ENCODE measurements at places on chromosomes 11 and 22.

DNA sequence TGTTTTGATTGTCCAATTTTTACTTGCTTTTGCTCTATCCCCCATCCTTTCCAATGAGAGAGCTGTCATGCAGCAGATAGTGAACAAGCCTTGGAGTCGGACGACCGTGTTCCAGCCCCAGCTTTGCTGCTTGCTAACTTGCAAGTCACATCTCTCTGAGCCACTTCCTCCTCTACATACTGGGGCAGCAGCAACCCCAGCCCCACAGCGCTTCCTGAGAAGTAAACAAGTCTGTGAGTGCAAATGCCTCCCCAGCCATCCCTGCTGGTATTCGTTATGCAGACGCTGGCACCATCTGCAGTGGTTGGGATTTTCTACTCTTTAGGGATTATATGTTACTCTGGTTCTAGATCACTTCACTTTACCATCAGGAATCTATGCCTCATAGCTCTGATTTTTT lies 35.0 kb downstream of the TPBGL start:
- no peak for DNase-seq

DNA sequence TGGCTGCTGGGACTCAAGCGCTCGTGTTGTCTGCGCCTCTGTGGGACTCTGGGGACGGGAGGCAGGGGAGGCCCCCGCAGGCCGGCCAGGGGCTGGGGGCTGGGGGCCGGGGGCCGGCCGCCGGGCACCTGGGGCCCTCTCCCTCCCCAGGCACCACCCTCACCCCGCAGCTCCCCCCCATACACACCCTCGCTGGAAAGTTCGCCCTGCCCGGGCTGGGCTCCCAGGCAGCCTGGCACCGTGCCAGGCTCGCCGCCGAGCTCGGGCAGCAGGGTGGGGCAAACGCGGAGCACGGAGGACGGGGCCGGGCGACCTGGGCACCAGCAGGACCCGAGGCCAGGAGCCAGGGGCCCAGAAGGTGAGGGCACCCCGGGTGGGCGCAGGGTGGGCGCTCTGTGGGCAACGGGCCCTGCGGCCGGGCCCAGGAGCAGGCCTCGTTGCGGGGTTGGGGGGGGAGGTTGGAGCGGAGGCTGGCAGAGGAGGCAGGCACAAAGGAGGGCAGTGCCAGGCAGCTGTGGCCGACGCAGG lies 76.7 kb upstream of the WNT7B start:
- DNase-seq, result no peak

- DNase-seq, result no peak
Observed at GRCh38 chr11:24253237-24253760, 243.6 kb upstream of the LUZP2 start.

DNA sequence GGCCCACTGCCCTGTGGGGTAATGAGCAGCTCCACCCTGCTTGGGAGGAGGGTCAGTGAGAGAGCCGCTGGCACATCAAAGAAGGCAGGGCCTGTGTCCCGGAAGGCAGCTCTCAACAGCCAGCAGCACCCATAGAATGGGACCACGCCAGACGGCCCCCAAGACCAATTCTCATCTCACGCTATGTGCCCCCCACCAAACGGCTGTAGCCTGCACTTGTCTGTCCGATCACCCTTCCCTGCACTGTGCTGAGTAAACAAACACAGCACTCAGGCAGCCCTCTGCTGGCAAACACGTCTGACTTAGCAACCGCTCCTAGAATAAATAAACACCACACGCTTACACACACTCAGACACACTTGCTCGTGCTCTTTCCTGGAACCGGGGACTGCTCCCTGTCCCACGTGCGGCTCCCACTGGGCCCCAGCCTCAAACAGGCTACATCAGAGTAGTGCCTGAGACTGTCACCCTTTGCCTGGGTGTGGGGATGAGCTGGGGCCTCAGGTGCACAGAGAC lies 53.2 kb upstream of the CDON start:
- peak; percentile 79 for DNase-seq

DNA sequence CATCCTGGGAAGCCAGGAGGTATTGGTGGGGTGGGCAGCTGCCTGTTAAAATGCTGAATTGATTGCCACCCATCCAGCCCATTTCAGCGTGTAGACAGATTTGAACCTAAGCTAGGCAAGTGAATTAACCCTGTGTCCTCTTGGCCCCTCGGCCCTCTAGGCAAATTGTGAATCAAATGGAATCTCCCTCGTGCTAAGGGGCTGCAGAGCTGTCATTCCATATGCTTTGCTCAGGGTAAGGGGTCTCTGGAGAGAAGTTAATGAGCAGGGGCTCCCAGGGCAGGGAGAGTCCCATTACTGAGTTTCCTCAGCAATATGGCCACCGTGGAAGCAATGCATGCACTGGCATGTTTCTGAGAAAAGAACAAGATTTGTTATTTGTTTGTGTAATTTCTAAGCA lies 117.7 kb upstream of the RCN1 start:
- no peak for DNase-seq

DNA sequence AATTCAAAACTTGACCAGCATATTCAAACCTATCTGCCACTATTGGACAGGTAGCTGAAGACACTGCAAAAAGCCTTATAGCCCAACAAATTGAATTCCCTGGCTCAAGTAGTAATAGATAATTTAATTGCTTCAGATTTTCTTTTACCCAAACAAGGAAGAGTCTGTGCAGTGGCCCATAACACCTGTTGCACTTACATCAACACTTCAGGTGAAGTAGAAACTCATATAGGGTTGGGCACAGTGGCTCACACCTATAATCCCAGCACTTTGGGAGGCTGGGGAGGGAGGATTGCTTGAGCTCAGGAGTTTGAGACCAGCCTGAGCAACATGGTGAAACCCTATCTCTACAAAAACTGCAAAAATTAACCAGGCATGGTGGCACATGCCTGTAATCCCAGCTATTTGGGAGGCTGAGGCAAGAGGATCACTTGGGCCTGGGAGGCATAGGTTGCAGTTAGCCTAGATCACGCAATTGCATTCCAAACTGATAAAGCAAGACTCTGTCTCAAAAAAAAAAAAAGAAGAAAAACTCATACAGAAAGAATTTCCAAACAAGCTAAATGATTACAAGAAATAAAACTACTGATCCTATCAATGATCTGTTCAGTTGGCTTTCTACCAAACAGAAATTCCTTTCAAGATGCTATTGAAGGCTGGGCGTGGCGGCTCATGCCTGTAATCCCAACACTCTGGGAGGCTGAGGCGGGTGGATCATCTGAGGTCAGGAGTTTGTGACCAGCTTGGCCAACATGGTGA lies 9.5 kb downstream of the FOLR3 start:
- DNase-seq, result peak; percentile 2

GRCh38 chr11:69598147-69598546 lies 42.8 kb upstream of the CCND1 start:
- no peak for DNase-seq

- no peak for DNase-seq
Observed at GRCh38 chr11:131658414-131658813, 288.0 kb downstream of the NTM start.

DNA sequence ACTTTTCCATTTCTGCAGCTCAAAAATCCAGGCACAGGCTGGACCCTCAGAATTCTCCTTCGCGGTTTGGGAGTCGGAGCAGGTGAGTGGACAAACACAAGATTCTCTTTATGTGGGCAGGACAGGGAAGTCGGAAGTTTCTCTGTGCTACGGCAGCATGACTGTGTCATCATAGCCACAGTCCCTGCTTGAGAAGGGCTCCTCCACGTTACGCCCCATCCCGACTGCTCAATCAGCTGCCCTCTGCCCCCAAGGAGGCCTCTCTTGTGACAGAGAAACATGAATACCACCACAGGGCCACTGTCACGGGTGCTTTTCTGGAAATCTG lies 89.0 kb upstream of the SHISAL1 start:
- DNase-seq, result no peak

- DNase-seq, result no peak
Observed at GRCh38 chr11:113577356-113578032, 102.3 kb upstream of the DRD2 start.

DNA sequence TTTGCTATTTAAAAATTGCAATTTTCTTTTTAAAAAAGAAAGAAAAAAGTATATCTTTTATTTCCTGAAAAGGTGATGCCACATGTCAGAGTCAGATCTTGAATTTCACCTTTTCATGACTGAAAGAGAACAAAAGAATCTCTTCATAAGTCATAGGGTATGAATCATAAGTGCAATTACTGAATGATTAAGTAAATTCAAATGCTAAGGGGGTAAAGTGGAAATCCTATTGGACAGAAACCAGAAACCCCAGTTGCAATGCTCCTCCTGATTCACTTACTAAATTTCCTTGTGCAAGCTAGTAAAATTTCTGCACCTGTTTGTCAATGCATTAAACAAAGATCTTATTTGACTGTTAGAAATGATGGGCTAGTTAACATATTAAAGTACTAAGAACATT lies 8.2 kb upstream of the PRRG4 start:
- no peak for DNase-seq

GRCh38 chr22:48881326-48881980 lies 946.2 kb downstream of the BRD1 start:
- DNase-seq, result no peak

DNA sequence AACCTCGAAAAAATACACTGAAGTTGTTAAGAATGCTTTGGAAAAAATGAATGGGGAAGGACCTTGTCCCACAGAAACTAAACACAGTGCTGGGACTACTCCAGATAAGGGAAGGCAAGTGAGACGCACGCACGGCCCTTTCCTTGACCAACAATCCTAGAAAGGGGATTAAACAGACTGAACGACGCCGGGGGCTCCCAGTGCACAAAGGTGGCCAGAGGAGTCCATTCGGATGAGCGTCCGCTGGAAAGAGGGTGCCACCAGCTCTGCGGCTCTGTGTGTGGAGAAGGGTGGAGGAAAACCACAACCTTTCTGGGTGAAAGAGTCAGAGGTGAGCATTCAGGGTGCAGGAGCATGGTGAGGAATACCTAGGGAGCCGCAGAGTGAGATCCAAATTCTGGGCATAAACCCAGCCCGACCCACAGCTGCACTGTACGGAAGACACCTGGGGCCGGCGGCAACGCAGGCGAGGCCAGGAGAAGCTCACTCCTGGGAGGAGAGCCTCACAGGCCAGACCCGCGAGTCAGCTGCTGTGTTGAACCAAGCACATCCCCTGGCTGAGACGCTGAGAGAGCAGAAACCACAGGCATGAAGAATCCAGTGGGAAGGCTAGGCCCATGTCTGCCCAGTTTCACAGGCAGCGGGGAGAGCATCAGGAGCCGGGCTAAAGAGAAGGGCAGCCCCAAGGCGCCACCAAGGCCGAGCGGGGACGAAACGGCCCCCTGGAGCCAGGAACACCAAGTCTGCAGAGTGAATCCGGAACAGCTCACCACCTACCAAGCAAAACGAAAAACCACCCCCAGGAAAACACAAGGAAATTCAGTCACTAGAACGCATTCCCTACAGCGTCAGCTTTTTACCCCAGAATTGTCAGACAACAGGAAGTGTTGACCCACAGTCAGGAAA lies 177.1 kb downstream of the BRD1 start:
- DNase-seq, result no peak

- DNase-seq, result no peak
Observed at GRCh38 chr11:9642894-9643293, 21.0 kb upstream of the SWAP70 start.
